ENCODE measurements at places on chromosomes 2 and 18.
A peak's percentile ranks its signal among the peaks of the same experiment; 100 is the strongest.

DNA sequence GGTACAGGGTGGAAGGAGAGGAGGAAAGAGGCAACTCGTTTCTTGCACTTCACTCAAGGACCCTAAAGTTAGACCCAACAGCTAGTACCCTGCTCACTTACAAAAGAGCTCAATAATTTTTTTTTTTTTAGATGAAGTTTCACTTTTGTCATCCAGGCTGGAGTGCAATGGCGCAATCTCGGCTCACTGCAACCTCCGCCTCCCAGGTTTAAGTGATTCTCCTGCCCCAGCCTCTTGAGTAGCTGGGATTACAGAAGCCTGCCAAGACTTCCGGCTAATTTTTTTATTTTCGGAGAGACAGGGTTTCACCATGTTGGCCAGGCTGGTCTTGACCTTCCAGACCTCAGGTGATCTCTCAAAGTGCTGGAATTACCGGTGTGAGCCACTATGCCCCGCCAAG, 4.1 kb downstream of the ASB3 start:
- DNase-seq = no peak

DNA sequence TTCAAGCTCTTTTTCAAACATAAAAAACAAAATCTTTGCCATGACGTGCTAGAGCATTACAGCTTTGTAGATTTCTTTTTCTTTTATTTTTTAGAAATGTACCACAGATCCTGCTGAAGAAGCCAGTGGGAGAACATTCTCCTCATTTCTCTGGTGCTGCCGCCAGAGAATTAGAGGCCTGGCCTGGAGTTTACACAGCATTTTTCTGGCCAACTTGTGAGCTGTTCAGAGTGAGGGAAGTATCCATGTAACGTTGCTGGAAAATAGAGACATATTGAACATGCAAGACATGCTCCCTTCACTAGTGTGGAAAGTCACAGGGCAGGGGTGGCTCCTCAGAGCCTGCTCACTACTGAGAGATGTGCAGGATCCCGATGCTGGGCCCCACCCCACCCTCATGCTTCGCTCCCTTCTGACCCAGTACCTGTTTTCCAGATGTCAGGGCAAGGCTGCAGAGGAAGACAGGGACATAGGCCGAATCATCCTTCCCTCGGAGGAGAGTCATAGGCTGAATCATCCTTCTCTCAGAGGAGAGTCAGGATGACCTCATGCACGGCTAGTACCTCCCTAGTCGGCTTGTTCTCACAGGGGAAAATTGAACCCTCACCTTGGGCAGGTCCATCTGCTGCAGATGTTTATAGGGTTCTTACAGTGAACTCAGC, 298.5 kb downstream of the INSIG2 start:
- peak; percentile 57 for DNase-seq

- DNase-seq = no peak
These were observed 101.5 kb upstream of the MGAT5 start for GRCh38 chr2:134152045-134153010.

GRCh38 chr18:6561862-6562291, 147.2 kb upstream of the L3MBTL4 start:
- DNase-seq = no peak

- peak; percentile 14 for DNase-seq
These were observed 342.4 kb downstream of the INSIG2 start for GRCh38 chr2:118430510-118431164.

GRCh38 chr18:65093346-65093745, 657.5 kb upstream of the CDH7 start:
- DNase-seq = no peak

- peak; percentile 85 for DNase-seq
These were observed 3.4 kb downstream of the B4GALT6 start for GRCh38 chr18:31680831-31681568.

GRCh38 chr2:33340280-33340679, 136.2 kb upstream of the RASGRP3 start:
- no peak for DNase-seq

- no peak for DNase-seq
These were observed 147.9 kb downstream of the AKAIN1 start for GRCh38 chr18:5049124-5049523.

DNA sequence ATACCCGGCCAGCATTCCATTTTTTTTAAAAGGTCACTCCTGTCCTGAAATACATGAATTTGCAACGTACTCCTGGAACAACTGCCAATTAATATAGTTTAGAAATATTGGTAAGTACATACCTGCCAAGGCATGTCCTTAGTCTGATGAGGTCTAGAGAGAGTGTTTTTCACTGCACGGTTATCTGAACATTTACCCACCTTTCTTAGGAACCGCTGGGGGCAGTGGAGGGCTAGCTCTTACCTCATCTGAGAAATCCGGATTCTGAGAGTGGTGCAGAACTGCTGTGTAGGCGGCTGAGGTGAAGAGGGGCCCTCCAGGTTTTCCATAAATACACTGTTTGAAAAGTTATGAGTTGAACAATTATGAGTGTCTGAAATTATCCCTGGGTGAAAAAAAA, 133.1 kb upstream of the CCDC195 start:
- no peak for DNase-seq

DNA sequence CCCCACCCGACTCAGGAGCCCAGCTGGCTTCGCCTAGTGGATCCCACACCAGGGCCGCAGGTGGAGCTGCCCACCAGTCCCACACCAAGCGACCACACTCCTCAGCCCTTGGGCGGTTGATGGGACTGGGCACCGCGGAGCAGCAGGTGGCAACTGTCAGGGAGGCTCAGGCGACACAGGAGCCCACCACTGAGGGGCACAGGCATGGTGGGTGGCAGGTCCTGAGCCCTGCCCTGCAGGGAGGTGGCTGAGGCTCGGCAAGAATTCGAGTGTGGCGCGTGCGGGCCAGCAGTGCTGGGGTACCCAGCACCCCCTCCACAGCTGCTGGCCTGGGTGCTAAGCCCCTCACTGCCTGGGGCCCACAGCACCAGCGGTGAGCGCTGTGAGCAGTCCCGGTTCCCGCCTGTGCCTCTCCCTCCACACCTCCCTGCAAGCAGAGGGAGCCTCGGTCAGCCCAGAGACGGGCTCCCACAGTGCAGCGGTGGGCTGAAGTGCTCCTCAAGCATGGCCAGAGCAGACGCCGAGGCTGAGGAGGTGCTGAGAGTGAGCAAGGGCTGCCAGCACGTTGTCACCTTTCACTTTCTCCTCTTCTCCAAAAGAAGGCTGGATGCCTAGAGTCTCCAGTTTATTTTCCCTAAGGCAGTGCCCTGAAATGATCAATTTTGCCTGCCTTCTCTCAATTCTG, 1440.7 kb upstream of the ZEB2 start:
- no peak for DNase-seq

- no peak for DNase-seq
These were observed 93.6 kb downstream of the SH3BP4 start for GRCh38 chr2:235045336-235045972.

DNA sequence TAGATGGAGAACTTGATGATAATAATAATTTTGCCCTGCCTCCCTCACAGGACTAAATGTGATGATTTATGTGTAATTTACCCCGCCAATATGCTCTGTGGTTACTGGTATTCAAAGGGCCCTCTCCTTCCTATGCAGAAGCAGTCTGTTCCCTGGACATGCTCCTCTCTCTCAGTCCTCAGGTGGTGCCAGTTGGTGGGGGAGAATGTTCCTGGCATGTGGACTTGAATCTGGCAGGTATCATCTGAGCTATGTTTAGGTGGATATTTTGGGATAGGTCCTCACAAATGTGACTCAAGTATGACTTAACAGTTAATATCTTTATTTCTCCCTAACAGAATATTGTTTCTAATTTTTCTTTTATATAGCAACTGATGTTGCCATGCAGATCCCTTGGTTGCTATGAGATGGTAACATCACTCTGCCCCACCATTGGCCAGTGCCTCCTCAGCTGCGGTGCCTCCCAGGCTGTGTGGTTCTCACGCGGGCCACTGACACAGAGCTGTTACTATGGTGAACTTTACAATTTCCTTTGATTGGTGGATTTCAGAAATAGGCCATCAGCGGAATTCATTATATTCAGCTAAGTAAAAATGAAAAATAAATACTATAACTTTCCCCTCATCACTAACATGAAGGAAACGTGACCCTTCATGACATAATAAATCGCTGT, 106.7 kb upstream of the PELI1 start:
- DNase-seq = no peak

- DNase-seq = no peak
These were observed 99.0 kb upstream of the GRB14 start for GRCh38 chr2:164719996-164720941.

GRCh38 chr2:187698374-187699110, 144.3 kb upstream of the TFPI start:
- no peak for DNase-seq

DNA sequence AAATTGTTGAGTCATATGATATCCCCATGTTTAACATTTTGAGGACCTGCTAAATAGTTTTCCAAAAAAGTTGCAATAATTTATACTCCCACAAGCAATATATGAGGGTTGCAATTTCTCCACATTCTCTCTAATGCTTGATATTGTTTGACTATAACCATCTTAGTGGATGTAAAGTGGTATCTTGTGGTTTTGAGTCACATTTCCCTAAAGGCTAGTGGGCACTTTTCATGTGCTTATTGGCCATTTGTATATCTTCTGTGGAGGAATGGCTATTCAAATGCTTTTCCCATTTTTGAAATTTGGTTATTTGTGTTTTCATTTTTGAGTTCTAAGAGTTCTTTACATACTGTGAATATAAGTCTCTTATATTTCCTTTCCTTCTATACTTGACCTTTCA, 82.7 kb downstream of the SCG2 start:
- no peak for DNase-seq

GRCh38 chr18:48073211-48073930, 142.9 kb upstream of the SMAD2 start:
- DNase-seq = no peak

DNA sequence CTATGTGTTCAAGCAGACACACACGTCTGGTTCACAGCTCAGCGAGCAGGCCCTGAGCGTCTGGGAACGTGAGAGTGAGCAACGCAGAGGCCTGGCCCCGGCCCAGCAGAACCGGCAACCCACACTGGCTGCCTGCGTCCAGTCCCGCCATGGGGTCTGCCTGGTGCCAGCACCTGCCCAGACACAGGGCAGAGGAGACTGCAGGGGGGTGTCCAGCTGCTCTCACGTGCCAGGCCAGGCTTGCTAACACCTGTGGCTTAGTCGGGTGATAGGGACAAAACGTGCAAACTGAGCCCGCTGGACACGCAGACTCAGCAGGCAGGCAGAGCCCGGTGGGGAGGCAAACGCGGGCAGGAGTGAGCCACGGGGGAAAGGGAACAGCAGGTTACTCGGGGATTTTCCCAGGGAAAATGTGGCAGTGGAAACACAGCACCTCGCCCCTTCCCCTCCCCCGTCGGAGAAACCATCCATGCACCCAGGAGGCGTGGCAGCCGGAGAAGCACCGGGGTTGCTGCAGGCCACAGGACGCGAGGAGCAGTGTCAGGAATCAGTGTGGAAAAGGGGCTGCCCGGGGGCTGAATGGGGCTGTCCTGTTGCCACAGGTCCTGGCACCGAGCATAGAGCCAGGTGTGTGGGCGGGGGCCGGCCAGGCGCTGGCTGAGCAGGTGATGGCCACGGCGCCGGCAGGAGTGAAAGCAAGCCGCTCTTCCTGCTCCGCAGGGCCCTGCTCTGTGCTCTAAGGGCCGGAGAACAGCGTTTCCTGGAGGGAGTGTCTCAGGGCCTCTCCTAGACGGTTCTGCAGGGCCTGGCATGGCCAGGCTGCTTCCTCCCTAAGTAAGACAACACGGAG, 154.7 kb downstream of the HDAC4 start:
- DNase-seq = no peak
